ENCODE measurements at places on chromosomes 5 and 9.

- no peak for DNase-seq
These were observed 274.3 kb downstream of the ISL1 start for GRCh38 chr5:51657340-51658240.

- DNase-seq, result no peak
These were observed 88.7 kb downstream of the PIP5K1B start for GRCh38 chr9:68793605-68794343.

DNA sequence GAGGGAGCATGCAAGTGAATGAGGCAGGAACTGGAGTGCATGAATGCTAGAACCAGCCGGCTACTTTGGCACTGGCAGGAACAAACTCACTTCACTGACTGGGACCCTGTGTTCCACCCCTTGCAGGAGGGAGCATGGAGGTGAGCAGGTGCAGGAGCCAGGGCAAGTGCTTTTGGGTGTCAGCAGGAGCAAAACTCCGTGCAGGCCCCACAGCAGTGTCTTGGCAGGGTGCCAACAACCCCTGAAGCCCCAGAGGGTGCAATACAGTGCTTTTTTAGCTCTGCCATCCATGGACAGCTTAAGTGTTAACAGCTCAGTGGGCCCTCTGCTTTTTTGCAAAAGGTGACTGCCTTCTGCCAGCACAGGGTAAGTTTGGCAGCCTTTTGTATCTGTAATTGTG lies 245.8 kb upstream of the PCSK5 start:
- DNase-seq, result no peak

DNA sequence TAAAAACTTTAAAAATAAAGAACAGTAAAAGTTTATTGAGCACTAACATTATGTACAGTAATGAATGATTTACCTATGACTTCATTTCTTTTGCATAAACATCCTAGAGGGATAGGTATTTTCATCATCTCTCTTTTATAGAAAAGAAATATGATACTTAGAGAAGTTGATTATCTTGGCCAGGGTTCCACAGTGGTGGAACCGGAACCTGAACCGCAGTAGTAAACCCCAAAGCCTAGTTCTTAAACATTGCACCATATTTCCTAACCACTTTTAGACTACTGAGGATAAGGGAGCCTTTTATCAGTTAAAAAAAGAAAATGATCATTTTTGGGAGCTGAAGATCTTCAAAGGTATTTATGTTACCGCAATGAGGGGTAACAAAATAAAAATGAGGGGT lies 205.7 kb upstream of the SGCD start:
- no peak for DNase-seq

GRCh38 chr9:86925686-86926085 lies 21.6 kb downstream of the GAS1 start:
- no peak for DNase-seq
